Bronchial smooth muscle cell (primary cell): ENCODE measurements at places on chromosomes 2 and 18. TPM values are rescaled to one million over a fixed set of nuclear protein-coding genes. Genes with fewer than 3 reads are reported as not detected.

Gene ARHGAP15
- total RNA-seq, result not detected in 2 replicates

Gene SERPINB11
- not detected in 2 replicates for total RNA-seq

Gene ICOS
- not detected in 2 replicates for total RNA-seq

Gene RNASEH1
- total RNA-seq, result 24.6 and 37.0 TPM in 2 replicates

Gene TTN
- under 0.01 and 0.47 TPM in 2 replicates for total RNA-seq

Gene CRYGD
- total RNA-seq, result not detected in 2 replicates

Gene KCNK3
- under 0.01 TPM in 1 of 2 replicates, not detected in the other for total RNA-seq
